ENCODE measurements at places on chromosomes 13 and 19.

DNA sequence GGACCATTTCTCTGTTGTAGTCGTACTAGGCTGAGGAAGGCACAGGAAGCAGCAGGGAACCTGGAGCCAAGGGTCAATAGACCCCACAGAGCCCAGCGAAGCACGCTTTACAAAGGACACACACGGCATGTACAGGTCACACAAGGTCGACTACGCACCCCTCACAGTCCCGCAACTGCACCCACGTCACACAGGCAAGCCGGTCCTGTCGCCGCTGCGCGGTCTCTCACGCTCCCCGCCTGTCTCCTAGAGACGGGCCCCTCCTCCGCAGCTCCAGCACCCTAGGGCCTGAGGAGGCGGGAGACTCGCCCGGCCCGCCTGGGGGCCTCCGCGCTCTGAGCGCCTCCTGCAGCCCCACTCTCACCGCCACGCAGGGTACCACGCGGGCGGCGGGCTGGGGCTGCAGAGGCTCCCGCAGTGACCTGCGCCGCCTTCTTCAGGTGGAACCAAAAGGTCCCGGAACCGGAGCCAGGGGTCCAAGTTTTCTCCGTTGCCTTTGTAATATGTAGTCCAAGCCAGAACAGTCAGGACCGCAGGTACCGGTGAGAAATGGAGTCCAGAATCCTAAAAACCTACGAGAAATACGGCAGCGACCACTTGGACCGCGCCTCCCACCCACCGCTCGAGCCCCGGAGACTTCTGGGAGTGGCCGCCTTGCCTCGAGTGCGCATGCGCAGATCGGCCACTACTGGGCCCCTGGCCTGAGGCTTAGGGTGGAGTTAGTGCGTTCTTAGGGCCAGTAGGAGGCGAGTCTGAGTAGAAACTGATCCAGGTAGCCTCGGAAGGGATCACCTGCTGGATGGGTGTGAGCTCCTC is at the start of gene ZNF607:
Gene ZNF607 (minus strand): TSS at position 651 of the 816 bp plus-strand sequence. CDS start 8,143 bp downstream, outside the sequence.
- DNase-seq: peak; percentile 77

DNA sequence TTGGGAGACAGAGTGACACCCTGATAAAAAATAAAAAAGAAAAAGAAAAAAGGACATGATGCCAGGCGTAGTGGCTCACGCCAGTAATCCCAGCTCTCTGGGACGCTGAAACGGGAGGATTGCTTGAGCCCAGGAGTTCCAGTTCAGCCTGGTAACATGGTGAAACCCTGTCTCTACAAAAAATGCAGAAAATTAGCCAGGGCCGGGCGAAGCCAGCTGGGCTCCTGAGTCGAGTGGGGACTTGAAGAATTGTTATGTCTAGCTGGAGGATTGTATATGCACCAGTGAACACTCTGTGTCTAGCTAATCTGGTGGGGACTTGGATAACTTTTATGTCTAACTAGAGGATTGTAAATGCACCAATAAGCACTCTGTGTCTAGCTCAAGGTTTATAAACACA is 32.3 kb downstream of the TMPRSS9 start:
- DNase-seq: no peak

- no peak for DNase-seq
These were observed 8.9 kb upstream of the TMEM160 start for GRCh38 chr19:47057328-47057727.

DNA sequence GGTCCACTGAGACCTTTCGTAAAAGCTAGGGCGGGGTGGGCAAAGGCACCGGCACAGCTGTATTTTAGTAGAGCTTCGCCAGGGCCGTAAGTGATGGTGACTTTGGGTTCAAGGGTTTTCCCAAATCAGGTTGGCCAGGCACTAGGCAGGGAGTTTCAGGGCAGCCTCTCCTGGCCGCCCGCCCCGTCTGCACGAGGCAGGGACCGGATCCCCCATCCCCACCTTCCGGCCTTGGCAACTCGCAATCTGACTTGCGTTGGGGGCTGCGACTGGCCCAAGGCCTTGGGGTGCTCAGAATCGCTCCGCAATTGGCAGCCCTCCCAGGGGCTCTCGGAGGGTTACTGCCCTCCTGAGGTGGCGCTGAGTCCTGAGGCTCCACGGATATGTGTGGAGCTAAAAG is 4.1 kb upstream of the ZIC5 start:
- no peak for DNase-seq

GRCh38 chr19:56507446-56508289 is at the start of gene ZNF471:
ZNF471 (plus strand) TSS chr19:56507855; CDS start chr19:56511572, 3,717 bp downstream.
- DNase-seq: peak; percentile 44

DNA sequence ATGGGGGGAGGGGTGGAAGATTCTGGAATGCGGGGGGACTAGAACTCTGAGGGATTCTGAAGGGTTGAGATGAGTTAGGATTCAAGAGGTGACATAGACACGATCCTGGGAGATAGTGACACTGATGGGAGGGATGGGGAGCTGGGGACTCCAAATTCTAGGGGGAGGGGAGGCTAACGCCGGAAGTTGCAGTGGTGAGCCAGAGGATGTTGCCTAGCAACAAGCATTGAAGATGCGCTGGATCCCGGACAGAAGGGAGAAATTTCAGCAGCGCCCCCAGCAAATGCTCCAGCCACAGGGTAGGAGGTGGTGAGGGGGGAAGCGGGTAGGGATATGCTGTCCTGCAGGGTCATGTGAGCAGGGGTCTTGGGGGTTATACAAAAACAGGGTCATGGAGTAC is 6.9 kb upstream of the LTBP4 start:
- DNase-seq: no peak

- no peak for DNase-seq
These were observed 85.9 kb downstream of the GJA3 start for GRCh38 chr13:20074966-20075365.

GRCh38 chr19:6268382-6268771 is 11.4 kb downstream of the MLLT1 start:
- no peak for DNase-seq

DNA sequence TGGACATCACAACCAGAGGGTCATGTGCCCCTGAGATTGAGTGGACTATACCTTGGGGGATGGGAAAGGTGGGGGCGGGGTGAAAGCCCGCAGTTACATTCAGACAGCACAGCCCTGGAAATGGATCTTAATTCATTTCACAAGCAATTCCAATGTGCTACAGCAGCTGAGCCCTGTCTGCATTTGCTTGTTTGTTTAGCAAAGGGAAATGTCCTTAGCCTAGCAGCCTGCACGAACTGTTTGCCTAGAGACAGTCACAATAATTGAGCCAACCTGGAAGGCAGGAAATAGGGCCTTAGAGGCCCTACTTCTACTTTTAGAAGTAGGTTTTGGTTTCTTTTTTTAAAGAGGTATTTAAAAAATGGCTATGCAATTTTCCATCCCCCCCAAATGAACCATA is 177.3 kb upstream of the KL start:
- no peak for DNase-seq

GRCh38 chr13:48476686-48477085 is 56.2 kb downstream of the RCBTB2 start:
- DNase-seq: no peak

DNA sequence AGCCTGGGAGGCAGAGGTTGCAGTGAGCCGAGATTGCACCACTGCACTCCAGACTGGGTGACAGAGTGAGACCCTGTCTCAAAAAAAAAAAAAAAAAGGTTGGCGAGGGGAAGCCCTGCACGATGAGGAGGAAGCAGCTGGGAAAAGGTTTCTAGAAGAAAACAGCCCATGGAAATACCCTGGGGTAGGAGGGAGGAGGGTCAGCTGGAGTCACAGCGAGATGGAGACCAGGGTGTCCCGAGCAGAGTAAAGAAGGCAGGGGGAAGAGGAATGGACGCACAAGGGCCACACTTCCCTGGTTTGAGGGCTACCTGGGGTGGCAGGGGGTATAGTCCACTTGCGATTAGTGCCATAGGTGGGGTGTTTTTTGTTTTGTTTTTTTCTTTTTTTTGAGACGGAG is 6.4 kb downstream of the KANK3 start:
- DNase-seq: no peak

- DNase-seq: no peak
These were observed 11.3 kb upstream of the IGSF23 start for GRCh38 chr19:44602081-44602480.

DNA sequence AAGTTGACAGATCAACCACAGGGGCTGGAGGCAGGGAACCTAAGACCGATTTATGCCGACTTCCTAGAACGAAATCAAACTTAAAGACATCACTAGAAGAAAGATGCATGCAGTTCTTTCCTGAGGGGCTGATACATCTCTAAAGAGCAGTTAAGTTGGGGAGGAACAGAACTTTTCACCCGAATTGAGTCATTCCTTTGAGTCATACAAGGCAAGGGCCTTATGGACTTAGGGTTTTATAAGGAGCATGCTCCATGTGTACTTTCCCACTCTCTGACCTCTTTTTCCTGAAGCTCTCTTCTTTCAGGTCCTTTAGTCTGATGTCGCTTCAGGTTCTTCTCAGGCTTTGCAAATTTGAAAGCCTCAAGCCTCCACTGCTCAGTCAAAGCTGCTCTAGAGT is 7.9 kb upstream of the FBXL3 start:
- DNase-seq: no peak

- DNase-seq: peak; percentile 92
These were observed at the start of gene MIER2 for GRCh38 chr19:344625-345319. MIER2 (minus strand) TSS chr19:344796; CDS start chr19:344782, 14 bp downstream.
